ENCODE measurements at places on chromosomes 4 and X.

- DNase-seq: no peak
These were observed 247.9 kb downstream of the CCSER1 start for GRCh38 chr4:90375081-90375480.

GRCh38 chrX:67346667-67347066 is 197.2 kb upstream of the AR start:
- DNase-seq: no peak

DNA sequence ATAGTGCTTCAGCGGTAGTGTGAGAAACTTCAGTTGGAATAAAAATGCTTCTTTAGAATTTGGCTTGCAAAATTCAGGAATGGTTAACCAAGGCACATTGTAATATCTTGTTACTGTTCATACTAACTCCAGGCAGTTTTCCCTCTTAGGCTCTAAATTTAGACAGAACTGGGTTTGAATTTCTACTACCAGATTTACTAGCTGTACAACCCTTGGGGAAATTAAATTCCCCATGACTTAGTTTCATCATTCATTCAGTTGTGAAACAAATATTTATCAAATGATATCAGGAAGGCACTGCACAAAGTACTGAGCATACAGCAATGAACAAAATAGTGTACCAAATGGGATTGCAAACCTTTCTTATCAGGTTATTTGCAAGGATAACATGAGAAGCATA is 135.0 kb upstream of the IL15 start:
- no peak for DNase-seq

DNA sequence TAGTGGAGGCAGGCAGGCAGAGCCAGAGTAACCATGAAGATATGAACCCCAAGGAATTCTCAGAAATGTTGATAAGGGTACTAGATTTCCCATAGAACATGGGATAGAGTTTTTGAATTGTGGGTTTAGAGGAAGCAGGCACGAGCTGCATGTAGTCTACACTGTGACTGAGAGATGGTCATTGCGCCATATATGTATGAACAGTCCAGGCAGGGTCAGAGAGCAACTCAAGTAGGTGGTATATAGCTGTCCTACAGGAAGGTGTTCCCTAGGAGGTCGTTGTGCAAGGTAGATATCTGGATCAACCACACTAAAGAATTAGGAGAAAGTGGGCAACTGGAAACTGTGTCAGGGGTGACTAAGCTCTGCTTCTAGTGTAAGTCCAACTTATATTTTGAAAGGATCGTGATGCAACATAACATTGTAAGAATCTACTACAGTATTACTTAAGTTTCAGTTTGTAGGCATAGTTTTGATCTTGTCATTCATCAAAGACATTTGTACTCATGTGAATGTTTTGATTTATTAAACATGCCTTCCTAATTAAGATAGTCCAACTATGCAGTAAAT is 94.6 kb downstream of the HPGD start:
- DNase-seq: no peak

- DNase-seq: no peak
These were observed 10.3 kb downstream of the CPZ start for GRCh38 chr4:8602686-8603430.

- peak; percentile 73 for DNase-seq
These were observed 17.2 kb upstream of the HOPX start for GRCh38 chr4:56698329-56698728.

DNA sequence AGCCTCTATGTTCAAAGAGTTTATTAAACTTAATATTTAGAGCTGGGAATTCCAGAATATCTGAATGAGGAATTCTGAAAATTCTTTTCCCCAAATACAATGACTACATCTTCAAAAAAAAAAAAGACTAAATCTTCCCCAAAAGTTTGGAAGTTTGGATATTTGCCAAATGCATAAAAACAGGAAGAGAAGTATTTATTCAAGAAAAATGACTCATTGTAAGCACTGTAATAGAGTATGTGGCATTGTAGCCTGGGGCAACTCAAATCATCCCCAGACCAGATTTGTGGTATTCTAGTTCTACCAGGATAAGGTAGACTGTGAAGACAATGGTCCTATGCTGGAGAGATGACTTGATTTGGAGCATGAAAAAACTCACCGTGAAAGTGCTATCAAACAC is 78.5 kb upstream of the PDHA2 start:
- no peak for DNase-seq

DNA sequence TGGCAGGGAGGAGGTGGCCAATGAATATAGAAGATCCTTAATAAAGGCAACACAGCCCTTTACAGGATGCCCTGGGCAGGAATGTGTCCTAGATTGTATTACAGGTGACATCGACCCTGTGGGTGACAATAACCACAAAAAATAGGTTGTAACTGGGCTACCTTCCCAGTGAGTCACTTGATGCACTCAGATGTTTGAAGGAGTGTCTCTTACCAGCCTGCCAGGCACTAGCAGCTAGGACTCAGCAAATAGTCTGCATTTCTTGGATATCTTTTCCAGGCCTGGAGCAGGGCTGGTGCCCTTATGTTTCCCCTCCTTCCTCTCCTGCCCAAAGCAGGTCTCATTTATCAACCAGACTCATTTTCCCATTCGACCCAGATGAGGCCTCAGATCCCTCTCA is 50.9 kb upstream of the TMEM164 start:
- no peak for DNase-seq

- DNase-seq: no peak
These were observed 72.6 kb downstream of the WWC2 start for GRCh38 chr4:183171484-183172267.

DNA sequence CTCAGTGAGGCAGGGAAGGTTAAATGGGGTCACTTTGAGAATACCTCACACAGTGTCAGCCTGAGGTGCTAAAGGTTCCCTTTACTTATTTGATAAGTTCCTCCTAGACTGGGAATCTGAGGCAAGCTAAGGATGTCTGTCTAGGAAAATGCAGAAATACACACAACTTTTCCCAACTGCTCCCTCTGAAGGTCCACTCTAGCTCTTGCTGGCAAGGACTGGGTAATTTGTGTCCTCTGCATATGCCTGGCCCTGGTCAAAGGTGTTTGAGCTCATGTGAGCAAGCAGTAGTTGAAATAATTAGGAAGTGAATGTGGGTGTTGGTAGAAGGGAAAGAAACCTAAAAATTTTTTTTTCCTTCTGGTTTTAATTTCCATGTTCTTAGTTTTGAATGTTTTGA is 21.3 kb downstream of the TXLNG start:
- DNase-seq: no peak

GRCh38 chr4:17168571-17168970 is 270.1 kb upstream of the LDB2 start:
- DNase-seq: no peak

- DNase-seq: no peak
These were observed 566.5 kb upstream of the GNPDA2 start for GRCh38 chr4:45292844-45293243.

DNA sequence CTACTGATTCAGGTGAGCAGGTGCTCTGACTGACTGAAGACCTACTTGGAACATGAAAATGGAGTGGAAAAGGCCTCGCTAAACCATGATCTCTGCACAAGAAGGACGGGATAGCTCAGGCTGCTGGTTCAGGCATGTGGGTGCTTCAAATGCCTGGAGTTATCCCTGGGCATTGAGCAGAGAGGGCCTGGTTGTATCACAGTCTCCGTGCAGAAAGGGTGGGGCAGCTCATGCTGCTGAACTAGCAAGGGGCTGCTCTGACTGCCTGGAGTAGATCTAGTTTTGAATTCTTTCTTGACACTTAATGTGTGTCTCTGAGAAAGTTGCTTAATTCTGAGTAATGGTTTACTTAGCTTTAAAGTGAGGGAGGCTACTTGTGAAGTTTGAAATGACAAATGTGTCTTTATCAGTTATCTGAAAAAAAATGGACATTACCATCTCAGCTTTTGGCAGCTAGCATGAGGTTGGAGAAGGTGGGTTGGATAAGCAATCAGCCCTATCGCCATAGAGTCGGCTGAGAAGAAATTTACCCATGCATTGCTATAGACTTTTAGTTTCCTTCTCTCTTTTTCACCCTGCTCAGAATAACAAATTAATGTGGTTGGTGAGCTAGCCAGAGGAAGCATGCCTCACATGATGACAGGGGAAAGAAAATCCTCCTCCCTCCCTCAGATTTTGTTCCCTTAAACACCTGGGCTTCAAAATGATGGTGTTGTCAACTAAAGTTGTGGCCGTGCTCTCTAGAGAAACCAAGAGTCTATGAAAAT is 832.4 kb downstream of the STIM2 start:
- no peak for DNase-seq

DNA sequence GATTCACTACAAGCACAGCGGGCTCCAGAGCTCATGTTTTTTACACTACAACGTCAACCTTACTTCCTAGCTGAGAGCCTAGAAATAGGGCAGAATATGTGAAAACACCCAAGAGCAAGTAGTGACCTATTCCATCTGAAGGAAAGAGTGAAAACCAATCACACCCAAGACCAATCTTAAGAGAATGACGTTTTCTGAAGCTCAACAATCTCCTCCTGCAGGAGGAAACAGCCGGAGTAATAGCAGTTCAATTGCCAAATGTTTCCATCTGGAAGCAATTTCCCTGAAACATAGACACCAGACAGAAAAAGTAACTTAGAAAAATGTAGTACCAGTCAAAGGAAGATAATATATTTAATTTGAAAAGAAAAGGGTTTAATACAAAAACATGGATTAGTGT is 142.4 kb downstream of the ANXA5 start:
- no peak for DNase-seq

GRCh38 chr4:102318526-102318925 is 26.8 kb downstream of the SLC39A8 start:
- DNase-seq: no peak

GRCh38 chr4:185469580-185470154 is 1.9 kb downstream of the CCDC110 start:
- DNase-seq: no peak

DNA sequence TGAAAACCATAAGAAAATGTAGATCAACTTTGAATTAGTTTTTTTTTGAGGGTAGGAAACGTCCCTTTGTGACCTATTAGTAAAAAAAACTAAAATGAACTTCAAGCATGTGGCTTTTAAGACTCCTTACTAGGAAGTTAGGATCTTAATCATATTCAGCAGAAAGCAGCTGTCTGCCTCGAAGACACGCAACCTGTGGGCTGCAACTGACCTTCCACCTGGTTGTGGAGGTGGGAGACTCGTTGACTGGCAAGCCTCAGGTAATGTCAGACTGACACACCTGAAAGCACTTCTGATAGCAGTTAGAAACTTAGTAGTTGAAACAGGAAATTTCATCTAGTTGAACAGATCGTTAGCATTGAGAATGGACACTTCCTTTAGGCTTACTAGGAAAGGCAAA is 37.4 kb downstream of the CCNG2 start:
- no peak for DNase-seq

DNA sequence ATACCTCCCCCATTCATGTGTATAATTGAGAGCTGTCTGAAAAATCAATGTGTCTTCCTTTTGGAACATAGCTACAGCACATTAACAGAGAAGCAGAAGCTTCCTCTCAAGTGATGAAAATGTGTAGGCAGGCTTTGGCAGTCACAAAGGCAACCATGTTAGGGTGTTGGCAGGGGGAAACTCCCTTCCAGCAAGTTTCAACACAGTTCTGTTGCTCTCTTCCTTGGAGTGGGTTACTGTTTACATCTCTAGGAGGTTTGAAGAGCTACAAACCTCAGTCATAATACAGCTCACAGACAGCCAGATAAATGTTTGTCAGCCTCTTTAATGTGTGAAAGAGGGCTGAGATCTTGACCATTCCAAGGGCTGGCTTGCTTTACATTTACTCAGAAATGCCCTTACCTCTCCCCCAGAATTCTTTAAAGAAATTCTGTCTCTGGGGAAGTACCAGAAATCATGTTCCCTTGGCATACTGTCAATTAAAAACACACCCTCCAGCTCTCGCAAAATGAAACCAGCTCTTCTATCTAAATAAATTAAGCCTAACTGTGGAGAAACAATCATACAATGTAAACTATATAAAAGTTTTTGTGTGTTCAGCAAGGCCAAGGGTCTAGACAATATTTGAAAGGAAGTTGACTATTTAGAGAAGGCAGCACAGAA is 18.9 kb downstream of the ZBTB33 start:
- peak; percentile 3 for DNase-seq

- DNase-seq: no peak
These were observed 84.4 kb upstream of the FAT1 start for GRCh38 chr4:186807808-186808629.

Measured in DMS79 treated with DMSO at 0.1 percent for 48 hours (cell line).